ENCODE measurements at places on chromosomes 16 and 17. TPM values are rescaled to one million over a fixed set of nuclear protein-coding genes. Genes with fewer than 3 reads are reported as not detected.

DNA sequence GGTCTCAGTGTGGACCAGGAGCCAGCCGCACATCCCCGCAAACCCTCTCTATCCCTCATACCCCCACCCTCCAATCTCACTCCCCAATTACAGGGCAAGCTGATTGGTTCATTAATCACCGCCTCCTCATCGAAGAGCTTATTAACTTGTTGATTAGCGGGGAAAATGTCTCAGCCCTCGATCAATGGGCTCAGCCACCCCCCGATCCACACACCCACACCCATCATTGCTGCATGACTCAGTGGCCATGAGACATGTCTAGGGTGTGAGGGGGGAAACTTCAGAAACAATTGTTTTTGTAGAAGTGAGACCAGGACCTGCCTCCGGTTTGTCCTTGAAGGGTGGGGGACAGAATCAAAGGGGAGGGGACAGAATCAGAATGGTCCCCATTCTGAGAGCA lies 2.5 kb upstream of the PYY start:
- no peak for DNase-seq

DNA sequence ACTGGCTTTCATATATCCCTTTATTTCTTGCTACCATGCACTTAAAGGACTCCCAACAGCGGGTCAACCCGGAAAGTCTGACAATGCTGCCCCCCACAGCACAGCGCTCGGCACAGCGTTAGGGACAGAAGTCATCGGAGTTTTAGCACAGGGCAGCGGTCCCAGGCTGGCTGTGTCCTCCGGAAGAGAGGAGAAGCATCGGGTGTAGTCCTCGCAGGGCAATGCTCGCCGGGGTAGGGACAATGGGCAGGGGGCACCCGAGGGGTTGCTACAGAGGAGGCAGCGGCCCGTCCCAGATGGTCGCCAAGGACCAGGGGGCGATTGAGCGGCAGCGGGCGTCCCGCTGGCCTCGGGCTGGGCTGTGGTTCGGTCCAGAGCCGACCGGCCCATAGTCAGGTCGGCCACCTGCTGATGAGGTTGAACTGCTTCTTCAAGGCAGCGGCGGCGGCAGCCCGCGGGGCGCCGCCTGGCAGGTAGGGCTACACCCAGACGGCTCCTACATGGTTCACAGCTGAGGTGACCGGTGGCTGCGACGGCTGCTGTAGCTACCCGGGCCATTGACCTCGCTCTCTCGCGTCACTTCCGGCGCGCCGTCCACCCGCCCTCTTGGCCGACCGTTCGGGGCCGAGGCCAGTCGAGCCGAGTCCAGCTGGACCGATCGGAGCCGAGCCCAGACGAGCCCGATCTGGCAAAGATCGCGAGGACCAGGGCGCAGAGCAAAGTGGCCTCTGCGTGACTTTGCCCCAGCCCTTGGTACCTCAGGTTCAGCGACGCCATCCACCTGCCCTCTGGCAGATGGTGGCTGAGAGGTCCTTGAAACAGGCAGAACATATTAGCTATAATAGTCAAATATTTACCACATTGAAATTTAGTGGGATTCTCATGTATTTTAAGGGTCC lies 4.7 kb upstream of the LCMT1 start:
- DNase-seq: peak; percentile 85

TNFRSF17 gene
- not detected for total RNA-seq

DNA sequence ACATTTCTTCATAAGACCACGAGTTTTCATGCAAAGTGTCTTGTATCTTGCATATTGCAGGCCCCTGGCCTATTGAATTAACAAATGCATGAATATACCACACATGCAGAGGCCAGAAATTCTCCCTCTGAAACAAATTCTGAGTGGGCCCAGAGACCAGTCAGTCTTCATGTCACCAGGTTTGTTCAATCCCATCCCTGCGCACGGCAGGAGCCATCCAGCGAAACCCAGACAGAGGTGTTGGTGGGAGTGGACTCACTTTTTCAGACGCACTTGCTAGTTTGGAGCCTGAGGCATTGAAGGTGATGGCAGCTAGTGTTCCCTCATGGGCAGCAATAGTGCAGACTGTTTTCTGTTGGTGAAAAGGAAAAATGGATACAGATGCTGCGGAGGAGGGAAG lies 21.9 kb downstream of the WIPI1 start:
- no peak for DNase-seq

All from Caki2 (cell line).